Ascending aorta (tissue), 2 donors: ENCODE measurements at places on chromosomes 16 and 17. TPM values are rescaled to one million over a fixed set of nuclear protein-coding genes. Genes with fewer than 3 reads are reported as not detected.

PRDM7 gene
- total RNA-seq: not detected

CCL2 gene
- 162 TPM for total RNA-seq

KATNIP gene
- total RNA-seq: 6.6 TPM

RHBDF1 gene
- total RNA-seq: 146 TPM

- no peak overlapping the region for H3K4me3 ChIP-seq
- no peak for DNase-seq
- no peaks in the 10 kb centered on the region for H3K27me3 ChIP-seq
- H3K36me3 ChIP-seq: no peaks in the 10 kb centered on the region
- H3K4me1 ChIP-seq: no peaks in the 10 kb centered on the region
Observed at GRCh38 chr16:59369523-59369922, 635.4 kb upstream of the GOT2 start.

GRCh38 chr17:79482727-79483521 is 127.9 kb downstream of the RBFOX3 start:
- no peaks in the 10 kb centered on the region for H3K27me3 ChIP-seq
- H3K36me3 ChIP-seq: no peaks in the 10 kb centered on the region
- no peak overlapping the region for H3K4me3 ChIP-seq
- H3K27ac ChIP-seq: no peak overlapping the region
- no peaks in the 10 kb centered on the region for H3K4me1 ChIP-seq
- no peak for DNase-seq

DNA sequence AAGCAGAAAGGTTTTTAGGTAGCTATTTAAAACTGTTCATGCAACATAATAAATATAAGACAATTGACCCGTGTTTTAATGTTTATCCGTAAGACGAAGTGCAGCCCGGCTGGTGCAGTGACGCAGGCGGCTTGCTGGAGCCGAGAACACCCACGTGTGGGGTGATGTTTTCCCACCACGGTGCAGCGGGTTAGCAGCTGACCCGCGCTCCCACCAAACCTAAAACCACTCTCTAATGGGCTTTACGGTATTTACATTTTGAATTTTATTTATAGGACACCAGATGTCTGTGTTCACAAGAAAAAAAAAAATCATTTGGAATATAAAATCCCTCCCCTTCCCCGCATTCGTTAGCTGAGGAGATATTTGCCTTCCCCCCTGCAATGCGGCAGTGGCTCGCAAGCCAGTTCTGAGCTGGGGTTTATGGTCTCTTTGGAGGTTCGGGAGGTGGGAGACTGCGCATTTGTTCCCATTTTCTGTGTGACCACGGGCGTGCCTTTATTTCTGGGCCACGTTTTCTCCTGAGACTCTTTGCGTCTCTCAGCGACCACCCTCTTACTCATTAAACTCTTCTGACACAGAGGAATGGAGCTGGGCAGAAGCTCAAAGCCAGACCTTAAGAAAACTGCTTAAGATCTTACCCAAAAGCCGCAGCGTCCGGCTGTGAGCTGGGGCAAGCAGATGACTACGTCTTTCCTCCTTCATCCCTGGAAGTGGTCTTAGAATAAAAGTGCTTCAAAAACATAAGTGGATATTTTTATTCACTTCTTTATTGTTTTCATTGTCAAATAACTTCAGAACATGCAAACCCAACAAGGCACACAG is 301.1 kb downstream of the IRF8 start:
- no peak overlapping the region for H3K27ac ChIP-seq
- H3K4me3 ChIP-seq: no peak overlapping the region
- no peaks in the 10 kb centered on the region for H3K4me1 ChIP-seq

DNA sequence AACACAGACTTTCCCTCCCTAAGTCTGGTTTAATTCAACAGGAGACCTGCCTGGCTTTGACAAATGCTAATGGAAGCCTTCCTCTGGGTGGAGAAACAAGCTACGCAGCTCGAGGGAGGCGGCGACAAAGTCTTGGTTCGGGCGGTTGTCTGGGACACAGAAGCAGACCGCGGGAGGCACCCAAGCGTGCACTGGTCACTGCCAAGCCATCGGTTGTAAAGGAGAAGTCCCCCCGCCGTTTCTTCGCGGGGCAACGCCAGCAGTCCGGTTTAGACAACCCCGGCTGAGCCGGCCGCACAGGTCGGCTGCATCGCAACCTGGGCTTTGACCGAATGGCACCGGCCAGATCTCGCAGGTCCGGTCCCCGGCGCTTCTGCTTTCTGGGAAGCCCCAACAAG is 586 bp downstream of the GLYR1 start:
- H3K27ac ChIP-seq: peak overlapping the region; percentile 92
- DNase-seq: no peak
- H3K36me3 ChIP-seq: peaks cover 26% of the 10 kb centered on the region
- peak overlapping the region; percentile 98 for H3K4me3 ChIP-seq
- peaks cover 12% of the 10 kb centered on the region for H3K4me1 ChIP-seq

GRCh38 chr16:19872935-19873334 is 11.7 kb downstream of the GPRC5B start:
- no peak overlapping the region for H3K4me3 ChIP-seq
- peaks cover 5% of the 10 kb centered on the region for H3K4me1 ChIP-seq
- H3K27me3 ChIP-seq: no peaks in the 10 kb centered on the region
- DNase-seq: no peak
- H3K36me3 ChIP-seq: peaks cover 6% of the 10 kb centered on the region
- H3K27ac ChIP-seq: no peak overlapping the region
